ENCODE measurements at places on chromosomes 1 and 21.

DNA sequence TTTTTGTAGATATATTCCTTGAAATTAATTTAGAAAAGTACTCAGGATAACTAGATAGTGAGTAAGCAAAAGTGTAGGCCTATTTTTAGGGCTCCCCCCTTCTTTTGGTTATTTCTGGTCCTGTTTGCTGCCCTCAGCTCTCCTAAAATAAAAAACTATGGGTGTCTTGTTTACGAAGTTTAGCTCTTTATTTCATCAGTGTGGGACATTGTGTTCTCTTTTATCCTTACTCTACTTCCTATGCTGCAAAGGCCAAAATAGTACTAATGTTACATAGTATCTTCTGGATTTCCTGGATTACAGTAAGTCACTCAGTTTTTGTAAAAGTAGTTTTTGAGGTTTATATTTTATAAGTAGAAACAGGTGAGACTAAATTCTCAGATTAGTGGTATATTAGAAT, 15.4 kb downstream of the CEP350 start:
- DNase-seq, result peak; percentile 13

DNA sequence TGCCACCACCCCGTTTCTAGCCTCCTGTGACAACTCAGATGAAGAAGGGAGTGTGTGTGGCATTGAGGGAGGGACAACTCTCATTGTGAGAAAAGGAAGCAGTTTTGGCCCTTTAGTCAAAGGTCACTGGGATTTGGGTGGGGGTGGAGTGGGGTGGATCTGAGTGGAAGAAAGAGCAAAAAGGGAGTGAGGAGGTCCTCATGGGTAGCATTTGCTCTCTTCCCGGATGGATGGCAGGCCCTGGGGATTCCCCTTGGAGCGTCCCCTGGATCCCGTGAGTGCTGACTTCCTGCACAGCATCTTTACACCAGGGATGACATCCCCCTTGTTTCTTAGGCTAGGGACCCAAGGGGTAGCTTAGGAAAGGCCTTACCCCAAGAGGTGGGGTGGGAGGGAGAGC, 460 bp downstream of the SERPINC1 start:
- DNase-seq, result no peak

GRCh38 chr21:35989138-35989735, 71.1 kb downstream of the SETD4 start:
- peak; percentile 84 for DNase-seq

DNA sequence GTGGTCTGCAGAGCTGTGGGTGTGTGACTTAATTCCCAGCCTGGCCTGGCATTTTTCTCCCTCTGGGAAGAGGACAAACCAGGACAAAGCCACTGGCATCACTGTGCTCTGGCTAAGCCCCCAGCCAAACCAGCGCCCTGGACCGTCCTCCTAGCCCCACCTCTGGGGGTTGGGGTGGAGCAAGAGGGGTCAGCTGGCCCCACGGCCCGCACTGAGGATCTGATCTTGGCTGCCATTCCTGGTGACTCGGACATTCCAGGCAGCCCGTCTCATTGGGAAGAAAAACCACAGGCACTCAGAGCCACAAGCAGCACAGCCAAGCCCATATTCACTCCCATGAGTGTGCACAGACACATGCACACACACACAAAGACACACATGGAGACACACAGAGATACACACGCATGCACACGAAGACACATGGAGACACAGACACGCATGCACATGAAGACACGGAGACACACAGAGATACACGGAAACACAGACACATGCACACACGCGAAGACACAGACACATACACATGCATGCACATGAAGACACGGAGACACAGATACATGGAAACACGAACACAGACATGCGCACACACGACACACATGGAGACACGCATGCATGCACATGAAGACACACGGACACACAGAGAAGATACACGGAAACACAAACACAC, 2.3 kb upstream of the MXRA8 start:
- peak; percentile 97 for DNase-seq

GRCh38 chr21:46285761-46286647, at the start of gene YBEY:
Gene YBEY, plus strand, starts transcription at chr21:46286342. Its CDS starts 572 bp downstream, at chr21:46286914.
- peak; percentile 91 for DNase-seq

DNA sequence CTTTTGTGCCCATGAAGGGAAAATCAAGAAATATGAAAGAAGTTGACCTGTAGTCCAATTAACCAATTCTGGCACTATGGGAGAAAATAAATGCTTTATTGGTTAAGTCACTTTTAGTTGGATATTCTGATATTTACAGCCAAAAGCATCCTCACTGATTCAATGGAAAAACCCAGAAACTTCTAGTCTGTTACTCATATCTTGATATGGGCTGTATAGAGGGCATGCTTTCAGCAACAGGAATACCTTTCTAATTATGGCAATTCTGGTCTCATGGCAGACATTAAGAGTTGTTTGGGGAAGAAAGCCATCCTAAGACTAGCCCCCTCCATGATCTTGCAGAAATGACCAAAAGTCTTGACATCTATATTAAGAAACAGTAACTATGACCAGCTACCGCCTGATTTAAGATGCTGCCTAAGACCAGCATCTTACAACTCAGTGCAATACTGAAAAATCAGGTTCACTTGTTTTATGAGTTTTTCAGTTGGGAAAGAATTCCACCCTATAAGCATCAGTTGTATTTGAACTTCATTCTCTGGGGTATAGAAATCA, 91.5 kb upstream of the VAV3 start:
- DNase-seq, result no peak

DNA sequence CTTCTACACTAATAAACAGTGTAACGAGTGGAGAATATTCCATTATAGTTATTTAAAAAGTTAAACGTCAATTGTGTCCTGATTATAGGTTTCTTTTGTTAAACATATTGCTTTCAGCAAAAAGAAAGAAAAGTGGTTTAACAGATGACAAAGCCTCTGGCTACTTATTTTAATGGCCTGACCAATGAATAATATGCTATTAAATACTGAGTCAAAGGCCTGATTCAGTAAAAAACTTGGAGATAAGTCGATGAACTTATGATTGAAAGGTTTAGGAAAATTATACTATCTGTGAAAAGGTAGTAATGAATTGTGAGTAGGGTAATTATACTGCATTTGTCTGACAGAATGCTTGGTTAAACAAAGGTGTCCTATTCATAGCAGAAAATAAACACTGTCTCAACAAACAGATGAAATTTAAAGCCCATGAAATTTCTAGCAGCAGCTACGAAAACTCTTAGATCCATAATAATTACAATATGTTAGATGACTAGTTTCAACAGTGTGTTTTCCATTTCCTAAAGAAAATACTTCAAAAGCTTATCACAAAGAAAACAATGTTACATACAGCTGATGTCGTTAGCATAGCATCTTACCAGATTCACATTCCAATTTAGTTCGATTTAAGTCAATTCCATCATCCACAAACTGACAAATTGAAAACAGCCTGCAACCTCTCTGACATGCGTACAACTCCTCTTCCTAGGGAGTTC, 6.2 kb downstream of the TMEM59 start:
- peak; percentile 26 for DNase-seq

GRCh38 chr1:94843430-94843829, 23.3 kb downstream of the SLC44A3 start:
- no peak for DNase-seq

DNA sequence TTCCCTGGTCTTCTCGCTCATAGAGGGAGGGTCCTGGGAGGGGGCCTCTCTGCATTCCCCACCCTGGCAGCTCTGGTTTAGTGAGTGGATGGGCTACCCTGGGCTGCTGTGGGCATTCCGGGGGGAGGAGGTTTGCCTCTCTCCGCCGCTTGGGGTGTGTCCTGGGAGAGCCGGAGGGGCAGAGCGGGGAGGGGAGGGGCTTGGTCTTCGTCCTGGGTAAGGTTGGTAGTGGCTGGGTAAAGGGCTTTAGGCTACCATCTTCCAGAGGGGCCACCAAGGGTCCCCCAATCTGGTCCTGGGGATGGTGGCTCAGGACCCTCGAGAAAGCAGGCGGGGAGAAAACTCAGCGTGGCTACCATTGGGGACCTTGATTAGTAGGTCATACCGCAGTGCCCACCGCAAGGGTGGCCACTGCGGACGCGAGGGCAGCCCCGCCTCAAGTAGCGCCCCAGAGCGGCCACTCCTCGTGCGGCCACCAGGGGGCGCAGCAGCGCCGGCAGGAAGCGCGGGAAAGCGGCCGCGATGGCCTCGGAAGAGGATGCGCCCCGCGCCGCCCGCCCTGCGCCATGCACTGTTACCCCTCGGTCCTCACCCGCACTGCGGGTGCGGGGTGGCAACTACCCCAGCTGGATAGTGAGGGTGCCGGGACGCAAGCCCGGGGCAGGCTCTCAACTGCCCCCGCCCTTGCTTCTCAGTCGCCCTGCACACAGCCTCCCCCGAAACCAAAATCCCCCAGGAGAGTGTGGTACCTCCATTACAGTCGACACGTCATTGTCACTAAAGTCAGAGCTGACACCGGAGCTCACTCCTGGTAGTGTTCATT, 44.1 kb upstream of the SLC25A33 start:
- DNase-seq, result peak; percentile 33

DNA sequence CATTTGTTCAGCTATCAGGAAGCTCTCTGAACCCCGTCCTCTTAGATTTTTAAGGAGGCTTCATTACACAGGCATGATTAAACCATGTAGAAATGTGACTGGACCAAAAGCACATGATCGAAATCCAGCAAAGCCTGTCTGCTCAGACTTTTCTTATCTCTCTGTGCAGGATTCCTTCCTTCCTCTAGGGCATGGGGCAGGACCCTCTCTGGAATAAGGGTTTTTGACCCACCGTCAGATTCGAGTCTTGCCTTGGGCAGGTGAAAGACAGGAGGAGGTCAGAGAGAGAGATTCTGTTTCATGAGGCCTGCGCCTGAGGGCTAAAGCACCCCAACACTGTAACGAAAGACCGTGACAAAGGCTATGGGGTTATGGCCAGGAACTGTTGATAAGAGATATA, 136.8 kb downstream of the RHOU start:
- no peak for DNase-seq

- DNase-seq, result peak; percentile 51
Measured at GRCh38 chr21:34126269-34126668, 52.9 kb downstream of the MRPS6 start.

- no peak for DNase-seq
Measured at GRCh38 chr1:60942896-60943638, 139.3 kb upstream of the NFIA start.

DNA sequence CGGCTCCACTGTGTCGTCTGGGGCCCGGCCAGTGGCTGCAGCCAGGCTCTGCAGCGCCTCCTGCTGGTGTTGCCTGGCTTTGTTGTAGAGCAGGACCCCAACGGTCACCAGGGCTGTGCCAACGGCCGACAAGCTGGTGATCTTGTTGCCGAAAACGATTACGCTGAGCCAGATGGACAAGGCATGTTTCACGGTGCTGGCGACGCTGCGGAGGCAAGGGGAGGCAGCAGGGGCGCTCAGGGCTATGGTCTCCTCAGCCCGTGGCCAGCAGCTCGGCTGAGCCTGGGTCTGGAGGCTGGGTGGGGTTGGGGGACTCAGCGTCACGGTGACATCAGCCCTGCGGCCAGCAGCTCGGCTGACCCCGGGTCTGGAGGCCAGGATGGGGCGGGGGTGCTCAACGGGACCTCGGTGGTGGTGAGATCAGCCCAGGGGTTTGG, 7.0 kb upstream of the CDK11B start:
- no peak for DNase-seq

GRCh38 chr1:23436520-23437354, 12.2 kb upstream of the TCEA3 start:
- DNase-seq, result no peak

DNA sequence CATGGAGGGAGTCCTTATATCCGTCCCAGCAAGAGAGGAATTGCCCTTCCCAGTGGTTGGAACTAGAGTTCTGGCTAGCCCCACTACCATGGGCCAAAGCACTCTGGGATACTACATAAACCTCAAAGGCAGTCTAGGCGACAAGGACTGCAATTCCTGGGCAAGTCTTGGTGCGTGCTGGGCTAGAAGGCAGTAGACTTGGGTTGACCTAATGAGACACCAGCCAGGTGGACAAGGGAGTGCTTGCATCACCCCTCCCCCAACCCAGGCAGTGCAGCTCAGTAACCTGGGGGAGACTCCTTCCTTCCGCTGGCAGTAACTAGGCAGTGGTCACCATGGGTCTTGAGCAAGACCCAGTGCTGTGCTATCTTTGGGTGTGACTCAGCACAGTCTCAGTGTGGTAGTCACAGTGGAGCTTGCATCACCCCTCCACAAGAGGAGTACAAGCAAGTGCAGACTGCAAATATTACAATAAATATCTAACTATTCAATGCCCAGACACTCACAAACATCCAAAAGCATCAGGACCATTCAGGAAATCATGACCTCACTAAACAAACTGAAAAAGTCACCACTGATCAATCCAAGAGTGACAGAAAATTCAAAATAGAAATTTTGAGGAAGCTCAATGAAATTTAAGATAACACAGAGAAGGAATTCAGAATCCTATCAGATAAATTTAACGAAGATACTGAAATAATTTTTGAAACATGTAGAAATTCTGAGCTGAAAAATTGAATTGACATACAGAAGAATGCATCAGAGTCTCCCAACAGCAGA, 84.7 kb upstream of the LYPLAL1 start:
- peak; percentile 93 for DNase-seq

DNA sequence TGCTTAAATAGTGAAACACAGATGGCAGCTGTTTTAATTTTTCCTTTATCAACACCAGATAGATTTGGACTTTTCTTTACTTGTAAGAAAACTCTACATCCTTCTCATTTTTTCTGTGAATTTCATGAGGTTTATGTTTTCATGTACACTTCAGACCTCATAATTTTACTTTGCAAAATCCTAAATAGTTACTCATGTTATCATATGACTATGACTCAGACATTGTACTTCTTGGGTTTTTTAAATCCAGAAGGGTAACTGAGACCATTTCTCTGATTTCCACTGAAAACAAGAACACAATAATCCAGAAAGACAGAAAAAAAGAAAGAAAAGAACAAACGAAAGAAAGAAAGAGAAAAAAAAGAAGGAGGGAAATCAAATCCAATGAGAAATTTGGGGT, 1021.6 kb downstream of the NCAM2 start:
- no peak for DNase-seq
